ENCODE measurements at places on chromosomes 2 and 18.

GRCh38 chr2:78811955-78812610 lies 213.4 kb upstream of the REG3G start:
- DNase-seq: no peak

DNA sequence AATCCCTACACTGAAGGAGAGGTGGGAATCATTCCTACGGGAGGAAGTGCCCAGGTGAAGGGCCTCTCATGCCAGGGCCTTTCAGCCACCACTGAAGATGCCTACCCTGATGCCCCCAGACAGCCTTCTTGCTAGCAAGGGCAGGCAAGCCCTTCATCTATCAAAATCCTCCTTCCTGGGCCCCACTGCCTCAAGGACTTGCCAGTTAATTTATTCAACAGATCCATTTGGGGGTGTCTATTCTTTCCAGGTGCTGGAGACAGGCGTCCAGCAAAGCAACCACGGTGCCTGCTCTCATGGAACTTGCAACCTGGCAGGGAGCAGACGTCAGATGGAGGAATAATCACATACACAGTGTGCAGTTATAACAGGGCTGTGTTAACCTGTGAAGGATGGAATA lies 95.5 kb downstream of the GYPC start:
- no peak for DNase-seq

DNA sequence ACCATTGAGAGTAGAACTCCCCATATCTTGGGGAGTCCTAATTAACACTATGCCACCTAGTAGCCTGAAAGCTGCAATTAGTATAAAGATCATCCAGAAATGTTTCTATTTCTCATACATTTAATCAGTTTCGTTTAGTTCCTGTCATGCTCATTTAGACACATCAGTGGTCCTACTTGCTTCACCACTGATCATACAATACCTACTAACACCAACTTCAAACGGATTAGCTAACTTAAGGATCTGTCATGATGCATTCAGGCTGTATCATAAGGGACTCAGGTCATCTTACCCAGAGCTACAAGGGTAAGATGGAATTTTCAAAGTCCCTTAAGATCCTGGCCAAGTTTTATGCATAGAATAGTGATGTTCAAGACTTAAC lies 6.8 kb downstream of the SRSF7 start:
- no peak for DNase-seq

DNA sequence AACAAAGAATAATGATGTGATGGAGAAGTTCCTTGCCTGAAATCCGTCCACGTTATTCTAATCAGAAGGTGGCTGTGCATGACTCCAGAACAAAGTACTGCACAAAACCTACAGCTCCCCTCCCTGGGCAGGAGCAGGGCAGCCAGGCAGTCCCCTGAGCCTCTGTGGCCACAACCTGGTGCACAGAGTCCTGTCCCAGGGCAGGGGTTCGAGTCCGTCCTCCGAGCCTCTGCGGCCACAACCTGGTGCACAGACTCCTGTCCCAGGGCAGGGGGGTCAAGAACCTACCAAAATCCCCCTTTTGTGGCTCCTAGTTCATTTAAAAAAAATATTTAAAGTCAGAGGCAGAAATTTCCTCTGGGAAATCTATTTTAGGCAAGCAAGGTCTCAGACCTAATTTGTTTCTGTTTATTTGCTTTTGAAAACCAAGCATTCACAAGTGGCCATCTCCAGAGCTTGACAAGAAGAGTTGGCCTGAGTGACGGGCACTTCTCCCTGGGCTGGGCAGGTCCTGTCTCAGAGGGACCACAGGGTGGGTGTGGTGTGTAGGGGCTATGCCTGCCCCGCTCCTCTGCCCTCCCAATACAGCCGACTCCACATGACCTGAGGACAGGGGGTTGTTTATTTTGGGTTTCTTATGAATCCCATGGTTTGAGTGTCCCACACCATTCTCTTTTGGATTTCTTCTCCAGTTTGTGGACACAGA lies 255.9 kb upstream of the PXDN start:
- no peak for DNase-seq

GRCh38 chr18:63487676-63488075 lies 10.9 kb downstream of the SERPINB5 start:
- DNase-seq: no peak

GRCh38 chr2:127097471-127097765 lies 9.5 kb downstream of the BIN1 start:
- no peak for DNase-seq
